Mesothelial cell of epicardium (in vitro differentiated cells): ENCODE measurements at places on chromosomes 2 and 18. TPM values are rescaled to one million over a fixed set of nuclear protein-coding genes. Genes with fewer than 3 reads are reported as not detected.

DNA sequence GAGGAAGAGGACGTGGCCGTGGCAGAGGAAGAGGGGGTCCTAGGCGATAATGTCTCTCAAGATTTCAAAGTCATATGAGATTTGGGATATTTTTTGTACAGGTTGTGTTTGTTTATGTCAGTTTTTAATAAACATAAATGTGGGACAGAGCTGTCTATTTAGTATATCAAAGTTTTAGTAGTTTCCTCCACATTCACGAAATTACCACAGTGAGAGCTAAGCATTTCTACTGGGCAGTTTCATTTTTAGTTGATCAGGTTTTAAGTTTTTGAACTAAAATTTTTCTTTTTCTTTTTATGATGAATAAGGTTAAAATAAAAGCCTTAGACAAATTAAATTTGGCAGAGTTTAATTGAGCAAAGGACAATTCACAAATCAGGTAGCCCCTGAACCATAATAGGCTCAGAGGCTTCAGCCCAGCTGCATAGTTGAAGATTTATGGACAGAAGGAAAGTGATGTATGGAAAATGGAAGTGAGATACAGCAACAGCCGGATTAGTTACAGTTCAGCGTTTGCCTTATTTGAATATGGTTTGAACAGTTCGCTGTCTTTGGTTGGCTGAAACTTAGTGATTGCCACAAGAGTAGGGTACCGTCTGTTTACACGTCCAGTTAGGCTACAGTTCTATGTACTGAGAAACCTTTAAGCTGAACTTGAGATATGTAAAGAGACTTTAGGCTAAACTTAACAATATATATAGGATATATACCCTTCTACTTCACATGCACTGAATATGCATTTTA lies 17.1 kb downstream of the SNRPD1 start:
- no peak for DNase-seq

- no peak for DNase-seq
Measured at GRCh38 chr18:58249712-58250111, 205.7 kb downstream of the NEDD4L start.

DNA sequence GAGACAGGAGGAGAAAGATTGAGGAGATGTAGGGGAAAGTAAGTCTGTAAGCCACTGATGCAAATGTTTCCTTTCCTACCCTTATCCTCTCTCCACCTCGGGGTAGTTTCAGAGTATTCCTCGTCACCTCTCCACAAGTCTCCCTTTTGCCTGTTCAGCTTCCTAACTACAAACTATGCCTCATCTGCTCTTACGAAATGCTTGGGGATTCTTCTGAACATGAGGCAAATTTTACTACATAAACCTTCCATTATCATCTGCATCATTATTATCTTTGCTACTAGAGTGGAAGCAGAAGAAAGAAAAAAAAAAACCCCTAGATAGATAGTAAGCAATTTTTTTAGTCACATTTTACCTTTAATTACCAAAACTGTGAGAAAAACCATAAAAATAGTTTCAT lies 43.1 kb upstream of the CWC22 start:
- DNase-seq = no peak

DNA sequence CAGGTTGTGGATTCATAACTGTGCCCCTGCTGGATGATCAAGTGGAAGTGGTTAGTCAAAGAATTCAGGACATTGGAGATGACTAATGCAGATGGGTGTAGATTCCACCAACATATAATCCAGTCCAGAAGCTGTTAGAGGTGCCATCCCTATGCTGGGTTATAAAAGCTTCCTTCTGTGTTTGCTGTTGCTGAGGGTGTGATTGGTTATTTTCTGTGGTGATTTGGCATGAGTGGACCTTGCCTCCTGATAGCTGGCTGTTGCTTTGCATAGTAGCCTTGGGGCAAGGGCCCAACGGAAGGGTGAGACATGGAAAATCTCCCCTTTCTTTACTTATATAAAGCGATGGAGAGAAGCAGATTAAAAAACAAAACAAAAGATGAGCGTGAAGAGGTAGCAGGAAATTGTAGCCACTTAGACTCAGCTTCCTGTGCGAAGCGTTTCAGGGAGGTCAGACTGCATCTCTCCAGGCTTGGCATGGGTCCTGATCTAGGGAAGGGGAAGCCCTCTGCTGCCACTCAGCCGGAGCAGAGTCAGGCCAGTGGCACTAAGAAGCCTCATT lies 190.4 kb downstream of the FMNL2 start:
- no peak for DNase-seq

The KIF5C gene
- total RNA-seq = 1.3 to 2.3 TPM (median 1.3 TPM) in 3 replicates
